ENCODE measurements at places on chromosomes 16 and 17.

- DNase-seq = peak; percentile 72
Observed at GRCh38 chr17:75476271-75476671, 19.8 kb downstream of the TMEM94 start.

DNA sequence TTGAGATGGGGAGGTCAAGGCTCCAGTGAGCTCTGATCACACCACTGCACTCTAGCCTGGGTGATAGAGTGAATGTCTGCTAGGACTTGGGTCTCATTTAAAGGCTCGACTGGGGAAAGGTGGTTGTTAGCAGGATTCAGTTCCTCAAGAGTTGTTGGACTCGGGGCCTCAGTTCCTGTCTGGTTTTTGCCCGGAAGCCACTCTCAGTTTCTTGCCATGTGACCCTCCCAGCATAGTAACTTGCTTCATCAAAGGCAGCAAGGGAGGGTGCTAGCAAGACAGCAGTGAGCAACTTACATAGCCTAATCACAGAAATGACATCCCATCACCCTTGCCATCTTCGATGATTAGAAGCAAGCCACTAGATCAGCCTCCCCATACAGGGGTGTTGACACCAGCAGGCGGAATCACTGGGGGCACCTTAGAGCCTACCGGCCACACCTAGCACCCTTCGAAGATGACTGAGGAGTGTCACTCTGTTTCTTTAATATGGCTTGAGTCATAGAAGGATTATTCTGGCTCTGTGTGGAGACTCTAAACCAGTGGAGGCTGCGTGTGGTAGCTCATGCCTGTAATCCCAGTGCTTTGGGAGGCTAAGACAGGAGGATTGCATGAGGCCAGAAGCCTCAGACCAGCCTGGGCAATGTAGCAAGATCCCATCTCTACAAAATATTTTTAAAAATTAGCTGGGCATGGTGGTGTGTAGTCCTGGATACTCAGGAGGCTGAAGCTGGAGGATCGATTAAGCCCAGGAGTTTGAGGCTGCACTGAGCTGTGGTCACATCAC is 13.2 kb upstream of the SCNN1B start:
- DNase-seq = no peak

GRCh38 chr17:71188811-71189492 is 931.9 kb upstream of the SOX9 start:
- DNase-seq = no peak

DNA sequence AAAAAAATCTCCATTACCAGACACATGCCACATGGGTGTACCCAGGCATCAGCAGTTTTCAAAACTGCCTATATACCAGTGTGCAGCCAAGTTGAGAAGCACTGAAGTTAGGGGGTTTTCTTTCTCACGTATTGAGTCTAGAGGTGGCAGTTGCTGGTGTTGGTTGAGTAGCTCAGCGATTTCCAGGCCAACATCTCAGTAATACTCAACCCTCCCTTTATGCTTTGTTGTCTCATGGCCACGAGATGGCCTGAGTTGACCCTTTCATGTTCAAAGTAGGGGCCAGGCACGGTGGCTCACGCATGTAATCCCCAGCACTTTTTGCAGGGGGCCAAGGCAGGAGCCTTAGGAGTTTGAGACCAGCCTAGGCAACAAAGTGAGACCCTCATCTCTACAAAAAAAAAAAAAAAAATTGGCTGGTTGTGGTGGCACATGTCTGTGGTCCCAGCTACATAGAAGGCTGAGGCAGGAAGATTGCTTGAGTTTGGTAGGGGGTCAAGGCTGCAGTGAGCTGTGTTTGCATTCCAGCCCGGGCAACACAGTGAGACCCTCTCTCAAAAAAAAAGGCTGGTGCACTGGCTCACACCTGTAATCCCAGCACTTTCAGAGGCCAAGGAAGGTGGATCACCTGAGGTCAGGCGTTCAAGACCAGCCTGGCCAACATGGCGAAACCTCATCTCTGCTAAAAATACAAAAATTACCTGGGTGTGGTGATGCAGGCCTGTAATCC is 10.8 kb downstream of the LRRC3C start:
- DNase-seq = no peak

DNA sequence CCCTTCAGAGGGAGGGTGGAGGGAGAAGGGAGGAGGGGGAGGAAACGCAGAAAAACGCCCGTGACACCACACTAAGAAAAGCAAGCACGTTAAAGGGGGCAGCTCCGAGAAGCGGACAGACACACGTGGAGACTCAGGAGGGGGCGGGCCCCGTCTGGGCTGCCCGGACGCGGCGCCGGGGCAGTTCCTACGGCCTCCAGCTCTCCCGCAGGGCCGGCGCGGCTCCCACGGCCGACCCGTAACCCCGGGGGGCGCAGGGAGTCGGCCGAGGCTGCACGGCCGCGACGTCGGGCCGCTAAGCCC is 362 bp downstream of the KLHDC4 start:
- no peak for DNase-seq

GRCh38 chr17:61481421-61481820 is 29.2 kb downstream of the TBX4 start:
- no peak for DNase-seq

DNA sequence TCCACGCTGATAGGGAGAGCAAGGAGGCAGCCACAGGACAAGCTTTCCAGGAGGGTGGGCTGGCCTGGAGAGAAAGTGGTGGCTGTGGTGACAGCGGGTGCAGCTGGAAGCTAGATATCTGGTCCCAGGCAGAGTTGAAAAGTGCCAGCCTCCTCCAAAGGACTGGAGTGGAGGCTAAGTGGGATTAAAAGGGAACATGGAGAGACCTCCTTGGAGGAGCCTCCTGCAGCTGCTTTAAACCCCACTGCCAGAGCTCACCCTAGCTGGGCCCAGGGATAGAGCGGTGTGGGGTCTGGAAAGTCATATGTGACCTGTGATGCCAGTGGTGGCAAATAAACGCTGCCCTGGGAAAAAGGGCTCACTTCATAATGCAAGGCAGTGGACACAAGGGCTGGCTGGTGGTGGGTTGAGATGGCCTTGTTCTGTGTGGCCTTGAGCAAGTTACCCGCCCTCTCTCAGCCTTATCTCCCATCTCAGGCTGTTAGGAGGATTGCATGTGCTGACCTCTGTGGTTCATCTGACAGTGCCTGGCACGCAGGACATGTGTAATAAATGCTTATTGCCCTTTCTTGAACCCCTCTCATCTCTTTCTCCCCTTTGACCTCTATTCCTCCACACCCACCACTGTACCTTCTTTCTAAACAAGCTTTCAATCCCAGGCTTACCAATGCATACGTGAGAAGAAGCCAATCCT is 61.0 kb upstream of the LGALS9 start:
- no peak for DNase-seq

DNA sequence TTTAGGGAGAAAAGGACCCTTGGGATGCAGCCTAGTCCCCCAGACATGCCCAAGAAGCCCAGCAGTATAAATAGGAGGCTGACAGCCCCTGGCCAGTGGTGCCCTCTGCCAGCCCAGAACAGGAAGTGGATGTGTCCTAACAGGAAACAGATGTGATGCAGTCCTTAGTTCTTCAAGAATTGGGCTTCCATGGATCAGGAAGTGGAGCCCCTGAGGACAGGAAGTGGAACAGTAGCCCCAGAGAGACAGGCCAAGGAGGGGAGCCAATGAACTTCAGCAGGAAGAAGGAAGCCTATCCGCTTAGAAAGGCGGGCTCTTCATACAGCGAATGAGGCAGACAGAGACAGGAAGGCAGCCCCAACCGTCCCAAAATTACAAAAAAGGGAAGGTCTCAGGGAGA is 7.2 kb downstream of the CTF1 start:
- DNase-seq = no peak

- no peak for DNase-seq
Observed at GRCh38 chr16:65817066-65817465, 549.4 kb upstream of the CDH5 start.

DNA sequence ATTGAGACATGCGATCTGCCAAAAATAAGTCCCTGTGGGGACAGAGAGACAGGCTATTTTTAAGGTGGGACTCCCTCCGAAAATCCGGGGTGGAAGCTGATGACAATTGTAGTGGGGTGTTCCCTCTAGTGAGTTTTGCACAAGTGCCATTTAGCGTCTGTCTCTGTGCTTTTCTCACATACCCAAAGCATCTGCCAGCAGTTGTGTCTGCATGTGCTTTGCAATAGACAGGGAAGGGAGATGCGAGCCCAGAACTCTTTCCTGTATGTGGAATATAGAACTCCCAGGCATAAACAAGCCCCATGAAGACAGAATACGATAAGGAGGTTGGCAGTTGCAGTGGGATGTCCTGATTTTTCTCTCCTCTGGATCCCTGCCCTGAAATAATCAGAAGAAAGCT is 282.7 kb upstream of the XYLT1 start:
- no peak for DNase-seq

- DNase-seq = no peak
Observed at GRCh38 chr17:47085736-47086135, 103.4 kb downstream of the CDC27 start.

- peak; percentile 15 for DNase-seq
Observed at GRCh38 chr16:19780321-19780720, 62.2 kb downstream of the IQCK start.
